Pericardium fibroblast (primary cell): ENCODE measurements at places on chromosomes 16 and 17. TPM values are rescaled to one million over a fixed set of nuclear protein-coding genes. Genes with fewer than 3 reads are reported as not detected.

The TNS4 gene
- total RNA-seq: 7.5 TPM in 1 of 2 replicates, not detected in the other

The ATP2A3 gene
- under 0.01 and 1.2 TPM in 2 replicates for total RNA-seq

The AGRP gene
- total RNA-seq: not detected in 2 replicates

The KRTAP9-8 gene
- not detected in 2 replicates for total RNA-seq

The TK1 gene
- 5.2 and 6.9 TPM in 2 replicates for total RNA-seq

The KRT27 gene
- total RNA-seq: not detected in 2 replicates

The TBC1D3G gene
- total RNA-seq: under 0.01 TPM in 1 of 2 replicates, not detected in the other

The CCL11 gene
- not detected in 2 replicates for total RNA-seq

The MPV17L gene
- total RNA-seq: 0.12 TPM in 1 of 2 replicates, not detected in the other

The TNFRSF13B gene
- not detected in 2 replicates for total RNA-seq

The PPP1R27 gene
- total RNA-seq: not detected in 2 replicates

The CEMP1 gene
- not detected in 2 replicates for total RNA-seq

The LGALS9C gene
- total RNA-seq: not detected in 2 replicates

The CCL8 gene
- total RNA-seq: not detected in 2 replicates

The TAX1BP3 gene
- total RNA-seq: 331 and 447 TPM in 2 replicates

The SLC16A6 gene
- total RNA-seq: 0.26 TPM in 1 of 2 replicates, not detected in the other

The HBA2 gene
- 6.0 TPM in 1 of 2 replicates, not detected in the other for total RNA-seq

The TMEM220 gene
- 1.5 and 5.1 TPM in 2 replicates for total RNA-seq

The UBFD1 gene
- 91.5 and 165 TPM in 2 replicates for total RNA-seq

The QRICH2 gene
- 1.5 and 3.0 TPM in 2 replicates for total RNA-seq

The SEZ6L2 gene
- 26.8 and 30.0 TPM in 2 replicates for total RNA-seq

The RRAD gene
- total RNA-seq: 0.58 and 1.1 TPM in 2 replicates

The IL34 gene
- 0.23 and 0.68 TPM in 2 replicates for total RNA-seq

The MT1E gene
- total RNA-seq: 113 and 154 TPM in 2 replicates

The TMC5 gene
- not detected in 2 replicates for total RNA-seq
